ENCODE measurements at places on chromosomes 2 and 18.

DNA sequence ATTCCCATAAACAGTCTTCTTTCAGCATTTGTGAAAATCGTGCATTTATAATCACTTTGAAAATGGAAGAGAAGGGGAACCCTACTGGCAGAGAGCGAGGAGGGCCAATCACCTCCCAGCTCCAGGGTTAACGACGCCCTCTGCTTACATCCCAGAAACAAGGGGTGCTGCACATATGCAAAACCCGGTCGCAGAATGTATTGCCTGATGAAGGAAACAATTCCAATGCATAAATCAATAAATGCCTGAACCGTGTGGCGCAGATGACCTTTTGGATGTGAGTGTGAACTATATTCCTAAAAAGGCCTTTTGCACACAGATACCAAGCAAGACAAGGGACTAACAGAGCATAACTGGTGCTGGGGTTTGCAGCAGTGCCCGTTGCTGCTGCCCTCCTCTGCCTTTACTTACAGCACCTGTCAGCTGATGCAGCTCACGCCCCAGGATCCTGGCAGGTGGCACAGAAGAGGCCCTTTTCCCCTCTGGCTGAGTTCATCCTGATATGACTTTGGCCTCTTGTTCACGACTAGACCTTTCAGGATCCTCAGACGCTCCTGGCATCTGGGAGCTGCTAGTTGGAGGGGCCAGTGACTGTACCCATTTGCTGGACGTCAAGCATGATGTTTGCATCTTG, 67.8 kb downstream of the MYT1L start:
- peak; percentile 60 for DNase-seq

DNA sequence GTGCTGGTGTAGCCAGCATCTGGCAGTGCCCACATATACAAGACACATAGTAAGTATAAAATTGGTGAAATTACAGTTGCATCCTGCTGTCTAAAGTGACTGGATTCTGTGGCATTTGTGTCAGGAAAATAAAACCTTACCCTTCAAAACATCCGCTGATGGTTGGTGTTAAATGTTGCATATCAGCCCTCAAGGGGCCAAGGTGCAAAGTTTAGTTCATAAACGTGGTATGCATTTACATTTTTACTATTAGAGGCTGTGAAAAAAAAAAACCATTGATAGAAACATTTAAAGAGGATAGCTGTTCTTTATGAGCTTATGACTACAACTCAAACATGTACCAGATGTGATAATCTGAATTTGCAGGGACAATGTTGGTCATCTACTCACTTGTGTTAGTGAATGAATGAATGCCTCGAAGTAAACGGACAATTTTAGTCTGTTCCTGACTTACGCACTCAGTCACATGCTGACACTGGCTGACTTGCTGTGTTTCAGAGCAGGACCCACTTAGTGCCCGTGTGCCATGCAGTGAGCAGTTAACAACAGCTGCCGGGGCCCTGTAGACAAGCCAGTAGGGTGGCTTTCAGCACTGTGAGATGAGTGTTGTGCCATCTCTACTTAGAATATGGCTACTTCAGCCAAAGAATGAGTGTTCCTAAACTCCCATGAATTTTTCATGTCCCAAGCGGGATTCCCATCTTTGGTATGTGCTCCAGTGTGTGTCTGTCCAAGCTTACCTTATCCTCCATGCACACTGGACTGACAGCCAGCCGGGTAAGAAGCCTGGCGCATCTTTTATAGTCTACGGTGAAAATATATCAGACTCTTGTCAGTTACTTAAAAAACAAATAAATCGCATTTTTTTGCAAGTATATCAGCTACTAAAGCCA, 5.3 kb downstream of the ALKAL2 start:
- no peak for DNase-seq

DNA sequence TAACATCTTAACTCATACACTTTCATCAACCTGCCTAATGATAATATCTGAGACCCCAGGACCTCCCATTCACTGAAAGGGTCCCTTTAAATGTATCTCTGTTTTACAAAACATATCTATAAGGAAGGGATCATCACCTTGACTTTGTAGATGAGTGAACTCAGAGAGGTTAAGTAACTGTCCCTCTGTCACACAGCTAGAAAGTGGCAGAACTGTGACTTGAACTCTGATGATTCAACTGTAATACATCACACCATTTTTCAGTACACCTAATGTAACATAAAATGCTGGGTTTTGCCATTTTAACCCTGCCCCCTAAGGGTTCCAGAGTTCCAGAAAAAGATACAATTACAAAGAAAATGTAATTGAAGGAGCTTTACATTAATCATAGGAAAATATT, 234.6 kb downstream of the ZEB2 start:
- DNase-seq = no peak

DNA sequence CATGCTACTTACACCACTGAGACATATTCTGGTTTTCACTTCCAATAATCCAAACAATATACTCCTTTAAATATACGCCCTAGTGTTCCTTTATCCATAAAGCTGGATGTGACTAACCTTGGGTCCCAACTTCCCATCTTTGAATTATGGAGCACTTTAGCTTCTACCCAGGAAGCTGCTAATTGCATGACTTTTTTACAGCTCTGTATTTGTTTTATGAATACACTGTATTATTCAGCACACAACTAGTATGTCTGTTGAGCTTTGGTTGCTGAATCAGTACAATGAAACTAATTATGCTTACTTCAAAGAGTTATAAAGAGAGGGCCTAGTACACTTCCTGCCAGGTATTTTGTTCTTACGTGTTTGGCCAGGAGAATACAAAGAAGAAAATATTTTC, 118.5 kb downstream of the BAZ2B start:
- DNase-seq = no peak

- DNase-seq = no peak
These were observed 23.6 kb downstream of the CNTNAP5 start for GRCh38 chr2:124048664-124049063.

- no peak for DNase-seq
These were observed 229.9 kb downstream of the TTC32 start for GRCh38 chr2:19671916-19672315.

DNA sequence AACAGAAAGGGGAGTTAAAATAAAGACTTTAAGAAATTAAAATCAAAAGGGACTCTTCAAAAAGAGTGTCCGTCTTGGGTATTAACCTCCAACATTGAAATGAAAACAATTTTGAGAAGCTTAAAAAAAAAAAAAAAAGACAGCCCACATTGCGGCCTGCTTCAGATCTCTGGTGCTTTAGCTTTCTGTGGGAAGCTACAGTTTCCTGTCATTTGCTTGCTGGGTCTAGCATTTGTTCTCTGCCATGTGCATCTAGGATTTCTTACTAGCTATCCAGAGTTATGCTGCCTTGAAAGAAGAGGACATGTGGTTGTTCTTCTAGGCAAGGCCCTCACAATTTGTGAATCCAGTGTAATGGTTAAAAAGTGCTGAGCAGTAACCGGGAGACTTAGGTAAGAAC, 375.3 kb downstream of the SLC4A3 start:
- peak; percentile 4 for DNase-seq

GRCh38 chr2:144438801-144439631, 80.9 kb downstream of the ZEB2 start:
- DNase-seq = no peak

GRCh38 chr18:31255953-31256352, 62.0 kb upstream of the DSG1 start:
- DNase-seq = no peak

- DNase-seq = no peak
These were observed 141.6 kb downstream of the SRBD1 start for GRCh38 chr2:45469314-45470099.

- DNase-seq = peak; percentile 44
These were observed 80.7 kb upstream of the DAPL1 start for GRCh38 chr2:158714420-158714819.

DNA sequence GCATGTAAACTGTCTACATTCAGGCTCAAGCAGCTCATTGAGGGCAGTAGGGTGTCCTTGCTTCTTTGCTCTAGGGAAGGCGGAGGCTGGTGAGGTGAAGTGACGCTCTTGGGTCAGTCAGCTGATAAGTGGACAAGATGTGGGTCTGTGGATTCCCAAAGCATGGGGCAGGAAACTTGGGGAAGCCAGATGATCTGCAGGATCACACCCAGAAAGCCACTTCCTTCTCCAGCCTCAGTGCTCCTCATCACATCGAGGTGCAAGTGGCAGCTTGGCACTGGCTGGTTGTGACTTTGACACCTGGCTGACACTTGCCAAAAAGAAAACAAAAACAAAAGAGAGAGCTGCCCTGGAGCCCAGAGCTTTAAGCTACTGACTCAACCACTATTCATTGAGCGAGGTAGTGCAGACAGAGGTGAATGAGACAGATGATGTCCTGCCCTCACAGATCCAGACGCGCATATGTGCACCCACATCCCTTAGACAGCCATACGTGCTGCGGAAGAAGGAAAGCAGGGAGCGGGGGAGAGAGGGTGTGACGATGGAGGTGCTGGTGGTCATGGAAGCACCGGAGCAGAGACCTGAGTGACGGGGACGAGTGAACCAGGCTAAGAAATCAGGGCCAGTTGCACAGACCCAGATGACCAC, 3.1 kb upstream of the CIB4 start:
- DNase-seq = peak; percentile 68

GRCh38 chr18:32372381-32373061, 98.2 kb downstream of the GAREM1 start:
- DNase-seq = no peak

DNA sequence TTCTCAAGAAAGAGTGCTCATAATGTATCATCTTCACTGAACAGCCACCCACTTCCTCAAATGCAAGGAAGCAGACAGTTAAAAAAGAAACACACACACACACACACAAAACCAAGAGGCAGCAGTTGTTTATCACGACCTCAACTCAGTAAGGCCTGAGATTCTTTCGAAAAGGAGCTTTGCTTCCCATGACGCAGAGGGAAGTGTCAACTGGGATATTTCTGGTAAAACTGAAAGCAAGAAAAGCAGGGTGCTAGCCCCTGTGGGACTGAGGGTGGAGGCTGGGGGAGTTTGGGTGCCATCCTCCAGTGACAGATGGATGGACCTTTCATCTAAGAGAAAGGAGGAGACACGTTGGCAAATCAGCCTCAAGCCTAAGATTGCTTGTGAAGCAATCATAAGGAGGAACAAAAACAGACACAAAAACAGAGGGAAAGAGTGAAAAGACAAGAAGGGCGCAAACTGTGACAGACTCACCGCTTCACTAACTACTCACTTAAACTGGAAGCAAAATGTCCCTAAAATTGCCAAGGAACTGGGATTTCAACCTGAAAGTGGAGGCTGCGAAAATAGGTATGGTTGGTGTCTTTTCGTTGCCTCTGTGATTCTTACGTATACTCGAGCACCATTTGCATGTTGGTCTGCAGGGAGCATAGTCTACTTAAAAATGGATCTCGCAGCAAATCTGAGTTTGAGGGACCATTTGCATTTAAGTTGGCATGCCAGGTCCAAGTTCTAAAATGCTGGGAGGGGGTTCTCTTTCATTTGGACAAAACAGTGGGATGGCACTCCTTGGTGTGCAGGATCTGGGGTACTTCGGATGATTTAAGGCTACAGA, at the start of gene ARHGAP25:
TSS of gene ARHGAP25 (plus strand) at position 124 of the 838 bp plus-strand sequence. CDS start at position 513, 389 bp downstream.
- no peak for DNase-seq

DNA sequence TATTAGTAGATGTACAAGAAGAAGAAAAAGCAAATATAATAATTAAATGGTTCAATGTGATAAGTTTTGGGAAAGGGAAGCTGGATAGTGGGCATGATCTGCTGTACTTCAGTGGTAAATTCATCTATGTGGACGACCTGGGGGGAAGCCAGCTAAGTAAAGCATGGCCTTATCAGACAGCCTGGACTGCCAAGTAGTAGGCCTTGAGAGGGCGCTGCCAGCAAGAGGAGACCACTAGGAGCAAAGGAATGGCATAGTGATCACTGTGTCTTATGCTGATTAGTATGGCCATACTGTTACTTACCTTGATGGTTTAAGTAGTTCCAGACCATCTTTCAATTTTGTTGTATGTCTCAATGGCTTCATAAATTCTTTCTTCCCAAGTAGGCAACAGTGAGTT, 287.6 kb downstream of the SETBP1 start:
- DNase-seq = no peak

DNA sequence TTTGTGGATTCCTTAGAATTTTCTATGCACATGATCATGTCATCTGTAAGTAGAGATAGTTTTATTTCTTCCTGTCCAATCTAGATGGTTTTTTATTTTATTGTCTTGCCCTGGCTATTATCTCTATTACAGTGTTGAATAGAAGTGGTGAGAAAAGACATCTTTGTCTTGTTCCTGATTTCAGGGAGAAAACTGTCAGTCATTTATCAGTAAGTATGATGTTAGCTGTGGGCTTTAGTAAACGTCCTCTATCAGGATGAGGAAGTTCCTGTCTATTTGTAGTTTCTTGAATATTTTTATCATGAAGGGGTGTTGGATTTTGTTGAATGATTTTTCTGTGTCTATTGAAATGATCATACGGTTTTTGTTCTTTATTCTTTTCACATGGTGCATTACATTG, 5.3 kb downstream of the PLEKHH2 start:
- DNase-seq = no peak

DNA sequence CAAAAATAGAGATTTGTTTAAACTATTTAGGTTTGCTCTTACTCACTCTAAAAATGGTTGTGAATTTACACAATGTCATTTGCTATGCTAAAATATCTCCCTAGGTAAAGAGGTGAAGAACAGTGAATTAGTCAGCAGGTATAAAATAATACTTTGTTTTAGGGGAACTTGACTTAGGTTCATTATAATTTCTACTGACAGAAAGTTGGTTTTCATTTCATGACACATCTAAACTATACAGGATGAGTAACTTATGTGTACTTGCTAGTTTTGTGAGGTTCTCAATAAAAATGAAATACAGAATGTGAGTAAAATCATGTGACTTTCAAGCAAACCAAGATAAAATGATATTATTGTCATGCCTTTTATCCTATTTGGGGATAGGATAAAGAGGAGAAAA, 66.0 kb downstream of the DIS3L2 start:
- DNase-seq = no peak

DNA sequence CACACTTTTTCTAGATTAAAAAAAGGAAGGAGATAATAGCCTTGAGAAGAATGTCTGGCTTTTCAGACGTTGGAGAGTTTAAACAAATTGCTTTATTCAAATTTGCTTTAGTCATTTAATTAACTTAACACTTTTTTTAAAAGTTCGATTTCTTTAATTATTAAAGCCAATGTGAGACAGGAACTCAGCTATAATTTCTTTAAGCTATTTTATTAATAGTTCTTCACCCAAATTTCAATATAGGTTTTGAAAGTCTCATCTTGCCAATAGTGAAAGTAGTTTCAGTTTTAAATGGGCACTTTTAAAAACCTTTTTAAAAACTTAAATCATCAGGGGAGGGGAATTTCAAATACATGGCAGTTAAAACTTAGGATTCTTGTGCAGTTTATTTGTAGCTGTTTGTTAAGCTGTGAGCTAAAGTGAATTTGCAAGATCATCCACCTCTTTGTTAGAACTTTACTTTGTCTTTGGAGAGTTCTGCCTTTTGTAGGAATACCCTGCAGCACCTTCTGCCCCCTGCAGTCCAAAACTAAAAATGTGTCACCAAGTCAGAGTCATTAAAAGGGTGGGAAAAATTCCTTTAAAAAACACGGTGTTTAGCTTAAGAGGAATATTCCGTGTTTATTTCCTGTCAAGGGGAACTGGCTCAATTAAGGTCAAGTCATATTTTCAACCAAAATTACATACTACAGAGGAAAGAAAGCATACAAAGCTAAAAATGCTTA, 4.6 kb downstream of the TGIF1 start:
- no peak for DNase-seq

GRCh38 chr2:163768881-163769695, 33.3 kb upstream of the FIGN start:
- DNase-seq = no peak
